Activated CD8-positive, alpha-beta memory T cell treated with anti-CD3 and anti-CD28 coated beads for 4 hours (primary cell): ENCODE measurements at places on chromosomes 7 and 10.

DNA sequence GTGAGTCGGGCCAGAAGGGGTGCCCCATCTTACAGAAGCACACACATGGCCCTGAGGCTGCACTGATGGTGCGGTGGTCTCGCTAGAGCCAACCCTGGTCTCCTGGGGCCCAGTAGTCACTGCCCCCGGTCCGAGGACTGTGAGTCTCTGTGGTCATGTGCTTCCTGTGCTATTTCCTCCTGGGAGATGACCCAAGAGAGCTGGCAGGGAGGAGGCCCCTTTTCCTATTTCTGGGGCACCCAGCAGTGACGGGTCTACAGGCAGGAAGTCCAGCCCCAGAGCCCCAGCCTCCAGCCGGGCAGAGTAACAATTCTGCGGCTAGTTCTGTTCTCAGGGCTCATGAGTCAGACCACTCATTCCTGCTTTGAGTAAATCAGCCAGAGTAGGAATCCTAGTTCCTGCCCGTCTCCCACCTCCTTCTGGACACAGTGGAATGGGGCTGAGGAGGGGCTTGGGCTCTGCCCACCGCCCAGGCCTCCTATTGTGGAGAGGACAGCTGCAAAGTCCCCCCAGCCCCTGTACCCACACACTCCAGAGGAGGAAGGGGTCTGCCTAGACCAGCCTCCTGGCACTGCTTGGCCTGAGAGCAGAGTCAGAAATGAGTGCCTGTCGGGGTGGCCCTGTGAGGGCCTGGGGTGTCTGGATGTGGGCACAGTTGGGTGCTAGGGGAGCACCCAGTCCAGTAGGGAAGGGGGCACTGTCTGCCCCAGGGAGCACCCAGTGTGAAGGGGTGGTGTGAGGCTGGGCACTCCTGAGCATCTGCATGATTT, 80.5 kb upstream of the PPIF start:
- no peak for DNase-seq

GRCh38 chr7:68722044-68722443, 876.2 kb upstream of the AUTS2 start:
- no peak for DNase-seq

DNA sequence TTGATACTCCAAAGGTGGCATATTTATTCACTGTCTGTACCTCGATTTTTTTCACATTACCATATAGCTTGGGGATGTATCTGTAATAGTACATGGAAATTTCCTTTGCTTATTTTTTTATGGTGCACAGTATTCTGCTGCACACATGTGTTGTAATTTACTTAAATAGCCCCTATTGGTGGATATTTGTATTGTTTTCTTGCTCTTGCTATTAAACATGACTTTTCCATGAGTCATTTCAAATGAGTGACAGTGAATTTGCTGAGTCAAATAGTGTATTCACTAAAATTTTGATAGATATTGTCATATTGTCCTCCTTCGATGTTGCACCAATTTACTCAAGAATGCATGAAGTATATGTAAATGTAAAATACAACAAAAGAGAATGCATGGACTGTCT, 122.7 kb upstream of the STEAP4 start:
- DNase-seq: no peak

GRCh38 chr7:43114458-43114780, 2.0 kb downstream of the HECW1 start:
- DNase-seq: no peak

- DNase-seq: no peak
These were observed 436.2 kb upstream of the GALNT17 start for GRCh38 chr7:70695795-70696083.

DNA sequence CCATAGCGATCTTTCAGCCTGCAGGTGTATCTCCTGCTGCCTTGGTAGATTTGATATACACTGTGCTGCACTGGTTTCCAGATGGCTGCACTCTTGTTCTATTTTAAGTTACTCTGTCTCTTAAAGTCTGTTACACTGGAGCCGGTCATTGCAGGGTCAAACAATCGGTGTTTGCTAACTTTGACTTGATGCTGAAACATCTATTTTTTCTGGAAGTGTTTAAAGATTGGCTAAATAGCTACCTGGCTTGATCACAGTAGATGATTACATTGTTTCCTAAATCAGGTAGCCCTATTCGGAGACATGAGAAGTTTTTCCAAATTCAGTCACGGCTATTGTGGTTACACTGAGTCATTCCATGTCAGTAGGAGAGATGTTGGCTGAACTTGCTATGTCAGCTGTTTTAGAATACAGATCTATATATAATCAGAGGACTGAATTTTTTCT, 574.8 kb downstream of the ETV1 start:
- DNase-seq: no peak

GRCh38 chr7:3356173-3356572, 55.1 kb downstream of the SDK1 start:
- no peak for DNase-seq

DNA sequence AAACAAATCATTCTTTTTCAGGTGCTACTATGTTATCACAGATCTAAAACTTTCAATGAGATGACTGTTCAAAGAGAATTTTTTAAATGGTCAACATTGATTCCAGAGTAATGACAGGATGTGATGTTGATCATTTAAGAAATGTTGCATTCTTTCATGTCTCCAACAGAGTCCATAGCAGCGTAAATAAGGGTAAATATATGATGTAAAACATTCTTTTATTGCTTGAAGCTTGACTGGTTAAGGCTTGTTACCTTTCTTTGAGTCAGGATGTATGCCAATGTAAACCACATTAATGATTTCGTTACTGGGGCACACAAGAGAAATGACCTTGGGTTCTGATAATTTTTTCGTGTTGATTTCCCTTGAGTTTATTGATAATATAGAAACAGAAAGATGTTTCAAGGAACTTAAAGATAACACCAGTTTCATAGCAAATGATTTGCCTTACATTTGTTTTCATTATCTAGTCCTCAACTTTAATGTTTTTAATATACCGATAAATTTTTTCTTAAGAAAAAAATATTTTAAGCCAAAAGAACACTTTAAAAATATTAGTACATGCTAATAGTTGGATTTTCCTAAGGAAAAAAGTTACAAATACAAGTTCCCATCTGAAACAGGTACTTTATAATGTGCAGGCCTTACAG, 3.5 kb downstream of the STK17A start:
- no peak for DNase-seq

GRCh38 chr10:72104472-72105097, 16.2 kb upstream of the SPOCK2 start:
- DNase-seq: no peak

GRCh38 chr7:127251465-127252376, 1.0 kb downstream of the GRM8 start:
- no peak for DNase-seq
